ENCODE measurements at places on chromosomes 3 and 15. TPM values are rescaled to one million over a fixed set of nuclear protein-coding genes. Genes with fewer than 3 reads are reported as not detected.

GRCh38 chr15:23758891-23759290, 71.8 kb upstream of the NDN start:
- no peak for DNase-seq

GRCh38 chr15:32098033-32098432, 67.7 kb downstream of the CHRNA7 start:
- no peak for DNase-seq

- DNase-seq, result no peak
These were observed 84.4 kb downstream of the SLMAP start for GRCh38 chr3:57840473-57840872.

GRCh38 chr15:65790694-65791334, 1.3 kb downstream of the DENND4A start:
- no peak for DNase-seq

GRCh38 chr3:117751651-117752050, 1042.1 kb downstream of the TUSC7 start:
- no peak for DNase-seq

DNA sequence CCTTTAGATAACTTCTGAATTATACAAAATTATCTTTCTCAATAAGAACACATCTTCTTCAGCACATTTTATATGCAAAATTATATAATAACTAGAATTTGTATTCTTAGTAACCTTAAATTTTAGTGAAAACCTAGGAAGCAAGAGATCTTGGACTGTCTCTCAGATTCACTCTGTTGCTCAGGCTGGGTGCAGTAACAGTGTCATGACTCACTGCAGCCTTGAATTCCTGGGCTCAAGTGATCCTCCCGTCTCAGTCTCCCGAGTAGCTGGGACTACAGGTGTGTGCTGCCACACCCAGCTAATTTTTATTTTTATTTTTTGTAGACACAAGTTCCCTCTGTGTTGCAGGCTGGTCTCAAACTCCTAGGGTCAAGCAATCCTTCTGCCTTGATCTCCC, 29.9 kb downstream of the MKRN3 start:
- DNase-seq, result no peak

Gene FETUB
- not detected for total RNA-seq

Gene CYP8B1
- total RNA-seq, result not detected
